ENCODE measurements at places on chromosomes 5 and 9.

DNA sequence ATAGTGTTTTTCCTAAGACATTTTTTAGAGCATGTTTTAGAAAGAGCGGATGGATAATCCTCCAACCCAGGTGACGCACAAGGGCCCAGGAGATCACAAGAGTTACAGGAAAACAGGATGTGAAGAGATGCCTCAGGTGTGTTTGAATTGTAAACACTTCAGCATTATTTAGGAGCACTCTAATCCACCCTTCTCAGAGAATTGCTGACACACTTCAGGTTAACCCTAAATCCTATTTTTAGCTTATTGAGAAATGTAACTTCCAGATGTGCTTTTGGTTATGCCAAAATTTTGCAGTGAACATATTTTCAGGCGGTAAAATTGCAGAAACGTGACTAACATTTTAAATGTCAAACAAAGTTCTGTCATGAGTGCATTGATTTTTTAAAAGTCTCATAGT is 755.4 kb upstream of the CTNND2 start:
- peak; percentile 23 for DNase-seq

DNA sequence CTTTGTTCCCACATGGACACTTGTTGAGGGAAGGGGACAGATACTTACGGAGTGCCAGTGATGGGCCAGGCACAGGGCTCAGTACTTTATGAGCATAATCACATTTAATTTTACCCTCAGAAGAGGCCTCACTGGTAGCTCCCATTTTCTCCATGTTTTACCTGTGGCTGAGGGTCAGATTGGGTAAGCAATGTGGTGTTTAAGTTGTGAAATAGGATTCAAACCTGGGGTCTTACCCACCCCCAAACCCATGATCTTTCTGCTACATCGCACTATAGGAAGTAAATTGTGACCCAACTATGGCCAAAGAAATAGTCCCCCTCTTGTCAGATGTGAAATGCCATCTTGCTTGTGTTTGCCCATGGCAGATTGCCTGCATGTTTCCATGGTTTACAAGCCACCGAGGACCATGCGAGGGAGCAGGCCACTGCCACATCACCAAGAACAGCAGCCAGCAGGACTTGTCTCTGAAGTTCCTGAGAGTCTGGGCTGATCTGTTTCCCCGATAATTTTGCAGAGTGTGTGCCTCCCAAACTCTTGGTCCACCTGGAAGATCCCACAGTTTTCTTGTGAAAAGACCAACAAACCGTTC is 95.4 kb downstream of the MACROH2A1 start:
- no peak for DNase-seq

- no peak for DNase-seq
Observed at GRCh38 chr5:109016300-109016699, 268.6 kb downstream of the FER start.

GRCh38 chr9:73114958-73115357 is 36.7 kb upstream of the ANXA1 start:
- DNase-seq = no peak

GRCh38 chr5:179905161-179905560 is 2.5 kb downstream of the TBC1D9B start:
- DNase-seq = no peak

DNA sequence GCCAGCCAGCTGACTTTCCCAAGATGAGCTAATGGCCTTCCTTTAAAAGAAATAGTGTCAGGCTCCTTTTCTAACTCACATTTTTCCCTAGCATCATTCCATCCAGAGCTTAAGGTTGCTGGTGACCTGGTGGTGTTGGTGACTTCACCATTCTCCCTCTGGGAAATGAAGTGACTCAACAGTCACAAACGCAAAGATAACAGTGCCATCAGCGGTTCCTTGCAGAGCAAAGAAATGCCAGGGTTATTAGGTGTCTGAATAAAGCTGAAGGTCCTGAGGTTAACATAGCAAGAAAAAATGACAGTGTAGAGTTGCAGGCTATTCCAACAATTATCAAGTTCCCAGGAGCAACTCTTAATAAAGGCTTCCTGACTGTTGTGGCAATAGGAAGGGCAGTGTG is 111.8 kb upstream of the SLC44A1 start:
- no peak for DNase-seq

DNA sequence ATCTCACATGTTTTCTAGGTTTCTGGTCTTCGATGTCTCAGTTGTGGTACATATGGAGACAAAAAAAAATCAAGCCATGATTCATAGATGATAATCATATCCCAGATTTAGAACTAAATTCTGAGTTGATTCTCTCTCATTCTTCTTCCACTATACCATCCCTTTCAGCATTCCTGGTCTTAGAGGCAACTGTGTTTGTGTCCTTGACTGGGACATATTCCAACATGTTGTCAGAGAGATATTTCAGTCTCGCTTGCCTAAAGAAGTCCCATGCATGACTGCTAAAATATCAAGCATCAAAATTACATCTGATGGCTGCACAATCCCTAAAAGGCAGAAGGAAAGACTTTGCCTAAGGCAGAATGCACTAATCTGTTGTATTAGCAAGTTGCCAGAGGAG is 236.6 kb downstream of the PSAT1 start:
- DNase-seq = no peak

DNA sequence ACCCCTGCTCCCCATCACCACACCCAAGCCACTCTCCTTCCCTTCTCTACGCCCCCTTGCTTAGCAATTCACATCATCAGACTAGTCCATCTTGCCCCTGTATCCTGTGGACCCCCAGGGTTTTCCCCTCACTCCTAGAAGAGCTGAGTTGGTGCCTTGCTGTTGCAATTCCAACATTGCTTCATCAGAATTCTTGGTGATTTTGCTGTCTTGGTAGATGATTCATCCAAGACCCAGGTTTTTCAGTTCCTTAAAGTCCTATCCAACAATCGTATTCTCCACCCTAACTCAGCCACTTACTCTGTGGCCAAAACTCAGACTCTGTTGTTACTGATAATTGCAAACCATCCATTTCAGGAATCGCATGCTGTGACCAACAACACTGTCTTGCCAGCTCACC is 21.4 kb upstream of the CCNJL start:
- no peak for DNase-seq

- no peak for DNase-seq
Observed at GRCh38 chr5:114390431-114390830, 28.6 kb downstream of the KCNN2 start.

GRCh38 chr9:20358207-20358606 is 264.1 kb downstream of the MLLT3 start:
- DNase-seq = no peak

- no peak for DNase-seq
Observed at GRCh38 chr5:158594595-158595242, 505.0 kb downstream of the EBF1 start.

DNA sequence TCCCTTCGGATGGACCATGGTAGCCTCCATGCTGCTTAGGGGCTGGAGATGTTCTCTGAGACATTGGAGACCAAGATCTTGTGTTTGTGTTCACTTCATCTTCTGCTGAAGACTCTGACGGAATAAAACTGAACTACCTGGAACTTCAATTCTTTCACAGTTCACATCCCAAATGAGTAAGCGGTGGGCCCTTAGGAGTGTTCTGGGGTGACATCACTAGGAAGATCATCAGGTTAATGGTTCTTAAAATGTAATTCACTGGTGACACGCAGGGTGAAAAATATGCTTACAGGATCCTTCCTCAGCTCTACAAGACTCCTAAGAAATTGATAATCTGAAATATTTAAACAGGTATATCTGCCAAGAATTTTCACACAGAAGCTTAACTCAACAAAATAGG is 561.5 kb downstream of the SEMA5A start:
- DNase-seq = no peak

DNA sequence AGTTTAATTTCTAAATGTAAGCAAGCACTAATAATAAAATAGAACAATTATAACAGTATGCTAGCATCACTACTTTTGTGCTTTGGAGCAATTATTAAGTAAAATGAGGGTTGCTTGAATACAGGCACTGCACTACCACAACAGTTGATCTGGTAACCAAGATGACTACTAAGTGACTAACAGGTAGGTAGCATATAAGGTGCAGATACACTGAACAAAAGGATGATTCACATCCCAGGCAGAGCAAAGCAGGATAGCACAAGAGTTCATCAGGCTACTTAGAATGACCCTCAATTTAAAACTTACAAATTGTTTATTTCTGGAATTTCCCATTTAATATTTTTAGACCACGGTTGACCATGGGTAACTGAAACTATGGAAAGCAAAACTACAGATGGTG is 48.0 kb upstream of the RGS7BP start:
- DNase-seq = no peak

DNA sequence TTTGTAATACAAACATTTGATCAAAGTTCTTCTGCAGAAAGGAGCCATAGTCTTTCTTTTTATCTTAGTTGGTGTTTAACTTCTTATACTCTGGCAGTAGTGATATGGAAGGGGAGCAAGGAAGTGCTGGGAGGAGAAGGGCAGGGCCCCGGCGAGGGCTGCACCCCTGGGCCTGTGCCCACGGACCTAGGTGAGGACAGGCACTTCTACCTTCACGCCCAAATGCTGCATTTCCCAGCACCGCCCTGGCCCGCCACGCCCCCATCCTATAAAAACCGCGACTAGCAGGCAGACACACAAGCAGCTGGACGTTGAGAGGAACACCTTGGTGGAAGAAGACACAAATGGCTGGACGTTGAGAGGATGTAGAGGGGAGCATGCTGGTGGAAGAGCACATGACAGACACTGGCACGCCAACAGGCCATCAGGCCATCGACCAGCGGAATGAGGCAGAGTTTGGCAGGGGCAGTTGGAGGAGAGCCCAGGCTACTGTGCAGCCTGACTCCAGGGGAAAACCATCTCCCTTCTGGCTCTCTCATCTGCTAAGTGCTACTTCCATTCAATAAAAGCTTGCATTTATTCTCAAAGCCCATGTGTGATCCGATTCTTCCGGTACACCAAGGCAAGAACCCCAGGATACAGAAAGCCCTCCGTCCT is 81.5 kb upstream of the C9orf72 start:
- no peak for DNase-seq

GRCh38 chr5:177113566-177114424 is 19.8 kb upstream of the NSD1 start:
- peak; percentile 37 for DNase-seq

DNA sequence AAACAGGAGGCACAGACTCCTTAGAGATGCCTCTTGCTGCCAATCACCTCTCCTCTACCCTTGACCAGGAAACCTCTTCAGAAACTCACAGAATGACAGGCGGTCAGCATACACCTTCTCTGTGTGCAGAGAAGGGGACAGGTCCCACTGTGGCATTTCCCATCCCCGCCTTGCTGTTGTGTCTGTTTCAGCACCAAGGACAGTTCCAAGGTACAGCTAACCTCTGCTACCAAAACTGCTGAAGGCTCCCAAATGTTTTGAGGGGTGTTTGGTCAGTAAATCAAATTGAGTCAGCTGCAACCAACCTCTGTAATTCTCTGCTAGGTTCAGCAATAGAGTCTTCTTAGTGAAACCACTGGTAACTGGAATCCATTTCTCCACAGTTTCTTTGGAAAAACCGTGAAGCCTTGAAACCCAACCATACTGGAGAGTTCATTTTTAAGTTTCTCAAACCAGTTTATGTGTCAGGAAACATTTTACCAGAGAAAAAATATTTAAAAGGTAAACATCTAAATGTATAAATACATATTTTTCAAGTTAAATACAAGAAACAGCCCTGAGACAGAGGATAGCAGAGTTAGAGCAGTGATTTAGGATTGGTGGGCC is 122.0 kb downstream of the DRD1 start:
- no peak for DNase-seq

DNA sequence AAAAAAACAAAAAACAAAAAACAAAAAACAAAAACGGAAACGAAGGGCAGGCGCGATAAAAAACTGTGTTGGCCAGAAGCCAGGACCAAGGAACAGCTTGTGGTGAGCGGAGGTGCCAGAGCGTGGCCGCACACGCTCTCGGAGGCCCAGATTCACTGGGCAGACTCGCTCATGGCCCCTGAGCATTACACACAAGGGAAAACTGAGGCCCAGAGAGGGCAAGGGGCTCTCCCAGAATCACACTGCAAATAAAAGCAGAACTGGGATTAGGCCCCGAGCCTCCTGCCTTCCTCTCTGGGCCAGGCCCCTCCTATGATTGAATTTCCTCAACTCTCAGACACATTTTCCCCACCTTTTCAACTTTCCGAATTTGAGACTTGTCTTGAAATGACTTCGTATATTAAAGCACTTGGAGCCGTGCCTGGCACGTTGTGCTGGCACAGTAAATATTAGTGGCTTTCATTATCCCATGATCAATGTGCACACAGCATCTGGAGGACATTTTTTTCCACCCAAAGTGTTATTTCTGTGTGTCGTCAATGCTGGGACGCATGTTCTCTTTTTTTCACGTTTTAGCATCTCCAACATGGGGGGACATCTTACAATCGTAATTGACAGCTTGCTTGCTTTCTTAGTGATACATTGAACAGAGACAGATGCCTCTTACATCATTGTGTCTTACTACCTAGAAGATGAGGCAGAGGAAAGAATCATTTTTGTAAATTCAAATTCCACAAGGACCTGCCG is 7.4 kb downstream of the FIBCD1 start:
- DNase-seq = no peak

DNA sequence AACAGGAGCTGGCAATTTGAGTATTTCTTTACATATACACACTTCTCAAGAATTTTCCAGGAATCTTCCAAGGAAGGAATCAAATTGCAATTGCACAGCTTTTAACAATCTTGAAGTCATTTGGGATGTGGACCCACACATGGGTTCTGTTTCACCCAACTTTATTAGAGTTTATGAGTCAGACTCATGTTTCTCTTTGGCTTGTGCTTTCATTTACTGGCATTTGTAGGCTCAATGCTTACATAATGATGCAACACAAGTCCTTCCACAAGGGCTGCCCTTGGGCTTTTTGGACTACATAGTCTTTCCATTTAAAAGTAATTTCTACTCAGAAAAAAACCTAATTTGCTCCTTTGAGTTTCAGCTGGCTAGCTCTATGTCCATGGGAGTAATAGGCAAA is 4.6 kb upstream of the CDC37L1 start:
- no peak for DNase-seq

DNA sequence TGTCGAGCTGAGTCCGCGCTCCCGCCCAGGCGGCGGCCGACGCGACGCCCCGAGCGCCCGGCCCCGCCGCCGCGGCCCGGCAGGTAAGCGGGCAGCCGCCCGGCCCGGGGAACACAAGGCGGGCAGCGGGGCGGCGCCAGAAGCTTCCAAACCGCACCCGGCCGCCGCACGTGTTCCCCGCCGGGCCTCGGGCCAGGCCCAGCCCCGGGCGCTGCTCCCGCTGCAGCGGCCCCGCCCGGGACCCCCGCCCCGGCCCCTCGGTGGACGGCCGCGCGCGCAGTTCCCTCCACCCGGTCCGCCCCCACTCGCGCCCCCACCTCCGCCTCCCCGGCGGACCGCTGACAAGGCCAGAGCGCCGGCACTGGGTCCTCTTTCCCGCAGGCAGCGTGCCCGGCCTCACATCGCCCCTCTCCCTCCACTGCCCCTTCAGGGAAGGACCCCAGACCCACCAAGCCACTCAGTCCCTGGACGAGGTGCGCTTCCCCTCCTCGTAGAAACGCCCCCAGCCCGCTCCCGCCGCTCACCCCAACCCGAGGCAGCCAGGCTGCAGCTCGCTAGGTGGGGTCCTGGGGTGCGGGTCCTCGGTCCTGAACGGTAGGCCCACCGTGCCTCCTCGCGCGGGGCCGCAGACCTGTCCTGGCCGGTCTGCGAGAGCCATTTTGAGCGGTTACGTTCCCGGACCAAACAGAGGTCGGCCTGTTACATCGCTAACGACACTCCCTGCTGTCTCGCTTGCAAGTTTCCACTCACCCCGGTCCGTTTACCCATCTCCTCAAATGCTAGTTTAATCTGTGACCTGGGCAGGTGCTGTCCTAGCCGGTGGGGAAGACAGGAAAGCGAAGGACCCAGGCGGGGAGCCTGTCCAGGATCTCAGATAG is 475 bp downstream of the WDR5 start:
- no peak for DNase-seq

- DNase-seq = no peak
Observed at GRCh38 chr5:104297076-104297475, 734.5 kb upstream of the NUDT12 start.
